NCI-H1436 treated with DMSO at 0.1 percent for 48 hours (cell line): ENCODE measurements at places on chromosomes 3 and 15.

- no peak for DNase-seq
Observed at GRCh38 chr15:36079021-36079420, 500.4 kb upstream of the CDIN1 start.

DNA sequence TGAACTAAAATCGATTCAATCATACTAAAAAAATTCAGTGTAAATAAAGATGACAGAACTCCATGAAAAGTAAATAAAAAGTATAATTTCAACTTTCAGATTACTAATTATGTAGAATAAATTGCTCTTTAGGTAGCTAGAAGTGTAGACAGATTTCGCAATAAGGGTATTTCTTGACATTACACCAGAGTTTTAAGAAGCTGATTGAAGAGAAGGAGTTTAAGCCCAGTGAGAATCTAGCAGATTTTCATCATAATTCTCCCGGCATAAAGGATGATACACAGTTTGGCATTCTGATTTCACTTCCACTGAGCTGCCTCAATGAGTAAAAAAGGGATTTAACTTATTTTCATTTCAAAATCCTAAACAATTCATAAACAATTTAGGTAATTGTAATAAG lies 259.2 kb downstream of the NEK10 start:
- no peak for DNase-seq

DNA sequence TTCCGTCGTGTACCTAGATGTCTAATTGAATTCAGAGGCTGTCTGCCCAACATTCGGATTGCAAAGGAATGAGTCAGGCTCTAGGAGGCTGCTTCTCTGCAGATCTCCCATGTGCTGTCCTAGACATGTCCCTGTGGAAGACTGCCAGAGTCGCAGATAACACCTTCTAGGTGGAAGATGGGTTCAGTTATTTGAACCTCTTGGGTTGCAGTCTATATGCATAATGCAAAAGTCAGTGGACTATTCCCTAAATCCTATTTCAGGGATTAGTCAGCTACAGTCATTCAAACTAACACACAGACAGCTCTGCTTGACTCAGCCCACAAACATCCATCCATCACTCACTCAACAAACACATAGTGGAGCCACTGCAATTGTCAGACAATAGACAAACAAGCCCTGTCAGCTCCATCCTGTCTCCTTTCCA lies 300.0 kb upstream of the CTNNB1 start:
- DNase-seq, result no peak

DNA sequence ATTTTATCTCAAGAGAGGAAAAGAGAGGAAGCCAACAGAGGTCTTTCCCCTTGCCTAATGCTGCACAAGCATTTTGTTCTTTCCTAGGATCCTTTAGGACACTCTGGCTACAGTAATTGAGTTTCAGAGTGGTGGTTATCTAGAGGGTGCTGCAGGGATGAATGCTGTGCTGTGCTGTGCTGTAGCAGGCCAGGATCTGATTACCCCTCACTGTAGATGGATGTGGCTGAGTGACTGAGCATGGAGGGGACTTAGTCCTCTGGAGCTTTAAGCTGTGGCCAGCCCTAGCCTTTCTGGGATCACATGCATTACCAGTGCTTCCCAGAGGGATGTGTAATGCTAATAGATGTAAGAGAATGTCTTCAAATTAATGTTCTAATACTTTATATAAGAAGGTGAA lies 94.8 kb downstream of the SLC9A9 start:
- no peak for DNase-seq

GRCh38 chr3:172552607-172553006 lies 29.4 kb upstream of the TNFSF10 start:
- no peak for DNase-seq

GRCh38 chr15:64247906-64248541 lies 85.2 kb upstream of the PPIB start:
- peak; percentile 68 for DNase-seq

- DNase-seq, result no peak
Observed at GRCh38 chr3:107938143-107938542, 152.7 kb downstream of the CD47 start.

GRCh38 chr15:73959012-73959581 lies 32.8 kb downstream of the LOXL1 start:
- no peak for DNase-seq

DNA sequence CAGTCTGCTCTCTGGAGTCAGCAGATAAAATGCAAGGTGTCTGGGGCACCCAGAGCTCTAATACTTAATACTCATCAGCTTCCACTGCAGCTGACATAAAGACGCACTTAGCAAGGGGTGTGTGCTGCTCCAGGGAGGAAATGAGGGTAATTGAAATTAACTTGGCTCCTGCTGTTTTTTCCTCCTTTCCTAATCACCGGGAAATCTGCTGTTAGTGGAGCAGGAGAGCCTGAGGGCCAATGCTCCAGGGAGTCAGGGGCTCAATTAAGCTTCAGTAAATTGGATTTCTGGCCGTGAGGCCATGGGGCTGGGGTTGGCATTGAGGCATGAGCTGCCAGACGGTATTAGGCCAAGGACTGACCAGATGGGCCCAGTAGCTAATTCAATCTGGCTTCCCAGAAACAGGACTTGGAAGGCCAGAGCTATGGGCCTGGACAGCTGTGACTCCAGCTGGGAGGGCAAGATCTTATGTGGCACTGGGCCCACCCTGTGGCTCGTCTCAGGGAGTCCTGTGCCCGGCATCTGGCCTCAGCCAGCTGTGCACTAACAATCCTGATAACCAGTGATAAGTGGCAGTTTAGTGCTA lies 30.7 kb upstream of the CHRNB4 start:
- peak; percentile 36 for DNase-seq

DNA sequence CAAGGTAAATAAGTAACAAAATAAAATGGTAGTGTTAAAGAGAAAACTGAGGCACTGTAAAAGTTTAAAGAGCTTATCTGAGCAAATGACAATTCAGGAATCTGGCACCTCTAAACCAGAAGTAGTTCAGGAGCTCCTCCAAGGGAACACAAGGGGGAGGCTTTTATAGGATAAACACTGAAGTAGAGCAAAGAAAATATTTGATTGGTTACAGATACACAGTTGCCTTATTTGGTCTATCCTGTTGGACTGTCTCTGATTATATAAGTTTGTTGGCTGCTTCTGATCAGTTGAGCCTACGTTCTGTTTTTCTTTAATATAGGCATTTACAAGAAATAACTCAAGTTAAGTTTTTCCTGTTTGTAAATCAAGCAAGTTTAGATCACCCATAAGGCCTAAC lies 146.9 kb downstream of the ERC2 start:
- DNase-seq, result no peak

DNA sequence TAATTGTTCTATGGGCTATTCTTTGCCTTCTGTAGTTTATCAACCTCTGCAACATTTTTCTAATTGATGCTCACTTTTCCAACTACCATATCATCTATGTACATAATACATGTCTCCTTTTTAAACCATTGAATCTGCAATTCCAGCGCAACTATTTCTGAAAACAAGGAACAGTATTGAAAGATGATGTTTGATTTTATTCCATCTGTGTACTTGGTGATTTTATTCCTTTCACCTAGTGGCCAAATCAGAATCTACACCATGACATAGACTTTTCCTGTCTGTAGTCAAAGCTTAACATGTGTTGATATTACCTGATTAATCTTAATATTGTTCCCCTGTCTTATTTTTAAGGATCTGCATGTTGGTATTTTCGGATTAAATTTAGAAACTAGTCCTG lies 13.0 kb downstream of the NKTR start:
- no peak for DNase-seq

- no peak for DNase-seq
Observed at GRCh38 chr3:161557445-161558150, 61.0 kb downstream of the OTOL1 start.

DNA sequence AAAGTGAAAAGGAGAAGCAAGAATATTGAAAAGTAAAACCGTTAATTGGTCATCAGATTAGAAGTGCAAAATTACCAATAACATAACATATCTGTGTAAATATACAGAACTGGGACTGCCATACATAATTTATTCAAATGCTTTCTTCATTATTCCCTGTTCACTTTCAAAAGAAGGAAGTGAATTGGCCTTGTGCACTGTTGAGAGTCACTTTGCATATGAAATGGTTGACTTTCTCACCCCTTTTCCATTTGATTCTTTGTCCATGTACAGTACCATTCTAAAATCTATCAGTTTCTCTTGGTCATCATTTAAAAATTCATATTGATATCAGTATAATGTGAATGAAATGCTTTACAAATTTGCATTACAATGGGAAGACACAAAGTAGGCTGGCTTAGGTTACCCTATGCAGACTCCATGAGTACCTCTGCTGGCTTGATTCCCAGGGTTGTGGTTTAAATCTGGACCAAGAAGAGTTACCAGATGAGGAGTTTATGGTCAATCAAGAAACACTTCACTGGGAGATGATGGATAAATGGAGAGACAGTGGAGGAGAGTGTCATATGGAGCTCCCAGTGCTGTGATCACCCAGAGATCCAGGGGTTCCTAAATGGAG lies 210.9 kb upstream of the TOPAZ1 start:
- DNase-seq, result no peak

- DNase-seq, result no peak
Observed at GRCh38 chr3:126300001-126300760, 57.0 kb downstream of the KLF15 start.

GRCh38 chr3:31039145-31039544 lies 144.7 kb upstream of the GADL1 start:
- no peak for DNase-seq

DNA sequence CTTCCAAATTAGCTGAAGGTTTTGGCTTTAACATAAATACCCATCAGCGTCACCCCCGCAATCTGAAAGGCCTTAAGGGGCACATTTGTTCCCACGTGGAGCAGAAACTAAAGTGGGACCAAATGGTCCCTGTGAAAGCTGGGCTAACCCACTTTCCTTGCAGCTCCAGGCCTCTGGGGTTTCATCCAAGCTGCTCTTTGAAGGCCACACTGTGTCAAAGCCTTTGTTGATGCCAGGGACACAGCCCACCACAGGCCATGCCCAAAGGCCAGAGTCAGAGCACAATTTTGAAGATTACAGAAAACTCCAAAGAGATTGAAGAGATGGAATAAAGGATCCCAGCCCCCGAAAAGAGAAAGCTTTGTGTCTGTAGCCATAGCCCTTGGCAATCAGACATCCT lies 2.7 kb upstream of the ADPGK start:
- DNase-seq, result no peak

DNA sequence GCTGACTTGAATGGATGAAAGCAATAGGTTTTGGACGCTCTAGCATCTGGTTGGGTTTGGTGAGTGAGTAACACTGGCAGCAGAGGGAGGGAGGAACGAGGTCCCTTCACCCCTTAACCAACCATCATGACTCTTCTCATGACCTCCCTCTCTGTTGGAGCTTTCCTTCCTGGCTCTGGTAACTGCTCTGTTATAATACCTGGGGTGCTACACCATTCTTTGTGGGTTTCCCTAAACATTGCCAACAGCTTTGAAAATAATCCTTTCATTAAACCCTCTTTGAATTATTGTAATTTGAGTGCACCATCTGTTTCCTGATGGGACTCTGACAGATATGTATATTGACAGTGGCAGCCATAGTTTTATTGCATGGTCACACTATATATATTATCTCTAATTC lies 146.2 kb upstream of the PTPRG start:
- DNase-seq, result no peak

GRCh38 chr15:51874751-51875644 lies 45.5 kb downstream of the TMOD3 start:
- DNase-seq, result no peak

DNA sequence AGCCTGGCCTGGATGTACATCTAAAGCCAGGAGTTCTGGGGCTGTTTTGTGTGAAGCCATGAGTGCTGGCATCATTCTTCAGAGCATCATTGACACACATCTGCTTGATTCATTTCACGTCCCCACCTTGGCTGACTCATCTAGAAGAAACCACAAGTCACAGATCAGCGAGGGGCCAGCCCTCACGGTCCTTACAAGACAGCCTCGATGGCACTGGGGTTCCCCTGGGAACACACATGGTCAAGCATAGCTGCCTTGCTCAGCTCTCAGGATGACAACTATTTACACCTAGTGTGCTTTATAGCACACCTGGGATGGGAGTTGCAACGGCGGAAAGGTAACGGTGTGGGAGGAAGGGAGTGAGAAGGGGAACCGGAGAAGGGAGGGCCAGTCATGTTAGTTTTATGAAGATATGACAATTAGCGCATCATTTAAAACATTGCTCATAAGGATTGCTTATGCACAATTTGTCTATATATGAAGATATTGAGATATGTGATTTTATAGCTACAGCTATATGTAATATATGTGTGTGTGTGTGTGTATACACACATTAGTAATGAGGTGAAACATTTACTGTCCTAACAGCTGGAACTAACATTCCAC lies 227.1 kb downstream of the RPLP1 start:
- DNase-seq, result no peak

DNA sequence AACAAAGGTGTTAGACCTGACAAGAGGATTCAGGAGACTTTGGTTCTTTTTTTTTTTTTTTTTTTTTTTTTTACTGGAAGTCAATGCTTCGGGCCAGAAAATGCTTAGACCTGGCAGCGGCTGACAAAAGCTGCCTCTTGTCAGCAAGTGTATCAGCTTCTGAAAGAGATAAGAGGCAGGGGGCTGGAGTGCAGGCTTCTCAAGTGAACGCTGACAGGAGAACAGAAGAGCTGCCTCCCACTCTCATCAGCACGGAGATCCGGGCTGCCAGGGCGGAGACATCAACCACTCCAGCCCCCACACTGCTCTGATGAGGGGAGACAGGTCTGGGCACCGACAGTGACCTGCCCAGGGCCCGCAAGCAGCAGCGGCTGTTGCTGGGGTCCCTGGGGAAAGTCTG lies 9.4 kb upstream of the SCN5A start:
- DNase-seq, result no peak

GRCh38 chr15:67900621-67901147 lies 60.8 kb upstream of the RNU6-1 start:
- no peak for DNase-seq

GRCh38 chr3:196323691-196324090 lies 5.7 kb upstream of the DYNLT2B start:
- no peak for DNase-seq

DNA sequence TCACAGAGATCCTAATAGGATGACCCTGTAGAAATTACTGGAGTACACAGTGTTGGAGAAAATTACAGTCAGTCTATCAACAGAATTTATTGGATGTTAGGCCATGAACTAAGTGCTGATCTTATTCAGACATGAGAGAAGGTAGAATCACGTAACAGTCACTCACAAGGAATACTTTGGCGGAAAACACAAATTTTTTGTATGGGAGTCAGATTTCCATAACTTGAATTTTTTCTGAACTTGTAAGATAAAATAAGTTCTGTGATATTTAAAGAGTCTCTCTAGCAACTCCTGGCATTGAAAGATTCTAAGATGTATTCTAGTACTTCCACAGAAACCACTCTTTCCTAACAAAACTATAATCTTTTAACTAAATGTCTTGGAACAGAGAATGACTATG lies 178.8 kb upstream of the MME start:
- DNase-seq, result no peak

- DNase-seq, result no peak
Observed at GRCh38 chr3:171825222-171825828, 15.0 kb upstream of the PLD1 start.
